ENCODE measurements at places on chromosomes 3 and 15.

GRCh38 chr3:141686466-141687291, 51.4 kb upstream of the RNF7 start:
- DNase-seq: no peak

DNA sequence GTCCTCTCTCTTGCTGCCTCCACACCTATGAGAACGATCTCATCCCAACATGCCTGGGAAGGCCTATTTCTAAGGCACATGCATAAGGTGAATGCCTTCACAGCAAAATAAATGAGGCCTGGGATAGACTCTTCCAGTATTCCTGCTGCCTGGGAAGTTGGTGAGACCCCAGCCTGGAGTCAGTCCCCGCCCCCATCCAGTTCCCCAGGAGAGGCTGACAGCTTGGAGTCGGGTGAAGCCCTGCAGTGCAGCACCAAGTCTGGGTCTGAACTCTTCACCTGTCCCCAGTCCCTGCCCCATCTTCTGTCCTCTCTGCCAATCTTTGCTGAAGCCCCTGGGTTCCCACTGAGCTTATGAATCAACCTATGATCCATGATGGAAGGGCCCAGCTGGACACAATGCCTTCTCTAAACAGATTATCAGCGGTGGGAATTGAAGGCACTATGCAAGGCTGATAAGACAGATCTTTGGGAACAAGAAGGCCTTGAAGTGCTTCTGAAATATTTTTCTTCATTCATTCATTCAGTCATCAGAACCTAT, 10.2 kb upstream of the APBA2 start:
- no peak for DNase-seq

DNA sequence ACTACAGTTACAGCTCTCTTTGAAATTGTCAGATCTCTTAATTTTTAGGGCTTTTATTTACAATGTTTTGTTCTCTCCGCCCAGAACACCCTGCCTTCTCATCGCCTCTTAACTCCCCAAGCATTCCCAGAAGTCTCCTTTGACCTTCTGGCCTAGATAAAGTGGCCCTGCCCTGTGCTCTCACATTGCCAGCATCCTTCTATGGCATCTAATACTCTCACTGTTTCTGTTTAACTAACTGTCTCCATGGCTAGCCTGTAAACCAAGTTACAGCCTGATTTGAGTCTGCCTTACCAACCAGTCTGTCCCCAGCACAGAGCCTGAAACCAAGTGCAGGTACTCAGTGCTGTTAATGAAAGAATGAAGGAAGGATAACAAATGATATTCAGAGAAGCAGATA, 19.9 kb downstream of the COL8A1 start:
- DNase-seq: no peak

GRCh38 chr3:179330438-179330837, 7.6 kb downstream of the ZNF639 start:
- no peak for DNase-seq

GRCh38 chr3:192373032-192373431, 354.3 kb downstream of the FGF12 start:
- DNase-seq: no peak

GRCh38 chr3:61053781-61054496, 197.3 kb downstream of the FHIT start:
- no peak for DNase-seq

GRCh38 chr3:42906070-42906847, at the start of gene ZNF662:
Gene ZNF662 (plus strand): TSS chr3:42906142. CDS start chr3:42908115, 1,973 bp downstream.
- no peak for DNase-seq

DNA sequence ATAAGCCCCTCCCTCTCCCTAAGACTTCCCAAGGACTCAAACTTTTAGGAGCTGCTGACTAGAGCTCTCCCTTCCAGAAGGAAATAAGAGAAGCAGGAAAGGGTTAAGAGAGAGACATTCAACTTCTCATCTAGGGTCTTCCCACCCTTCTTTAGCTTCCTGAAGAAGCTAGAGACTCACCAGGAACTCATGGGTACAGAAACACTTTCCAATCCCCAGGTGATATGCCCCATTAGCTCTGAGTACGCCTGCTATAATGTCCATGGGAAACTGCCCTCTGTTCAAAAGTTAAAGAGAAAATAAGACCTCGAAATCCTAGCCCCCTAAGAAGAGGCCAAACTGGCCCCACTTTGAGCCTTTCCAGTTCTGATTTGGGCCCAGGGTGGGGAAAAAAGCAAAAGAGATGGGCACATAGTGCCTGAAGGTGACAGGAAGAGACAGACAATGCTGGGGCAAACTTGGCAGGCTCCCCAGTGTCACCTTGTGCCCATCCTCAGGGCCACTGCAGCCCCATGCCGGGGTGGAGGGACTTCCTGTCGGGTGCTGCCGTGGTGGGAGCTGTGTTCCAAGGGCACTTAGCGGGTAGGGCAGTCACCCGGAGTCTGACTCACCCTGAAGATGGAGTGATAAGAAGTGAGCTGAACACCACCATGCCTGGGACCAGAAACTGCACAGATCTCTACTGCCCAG, 29.5 kb downstream of the CCDC12 start:
- DNase-seq: no peak

GRCh38 chr3:59266551-59266950, 216.7 kb upstream of the CFAP20DC start:
- no peak for DNase-seq

GRCh38 chr3:58432905-58433304, 727 bp downstream of the PDHB start:
- DNase-seq: no peak

GRCh38 chr15:41631880-41632470, 28.2 kb upstream of the MGA start:
- no peak for DNase-seq

DNA sequence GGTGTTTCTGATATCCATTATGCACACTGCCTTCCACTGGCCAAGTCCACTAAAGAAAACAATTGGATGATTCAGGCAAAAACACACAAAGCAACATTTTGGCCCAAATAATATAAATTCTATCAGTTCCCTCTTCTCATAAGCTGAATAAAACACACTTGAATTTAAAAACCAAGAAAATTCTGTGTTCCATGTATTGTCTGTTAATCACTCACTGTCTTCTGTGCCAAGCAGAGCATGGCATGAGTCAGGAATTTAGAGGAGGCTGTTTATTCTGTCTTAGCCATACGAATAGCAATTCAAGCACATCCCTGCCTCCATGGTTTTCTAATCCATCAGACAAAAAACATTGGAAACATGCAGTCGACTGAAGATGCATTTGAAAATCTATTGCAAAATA, 215.6 kb upstream of the UMPS start:
- DNase-seq: no peak

GRCh38 chr3:46017720-46018119, 9.6 kb downstream of the XCR1 start:
- no peak for DNase-seq

DNA sequence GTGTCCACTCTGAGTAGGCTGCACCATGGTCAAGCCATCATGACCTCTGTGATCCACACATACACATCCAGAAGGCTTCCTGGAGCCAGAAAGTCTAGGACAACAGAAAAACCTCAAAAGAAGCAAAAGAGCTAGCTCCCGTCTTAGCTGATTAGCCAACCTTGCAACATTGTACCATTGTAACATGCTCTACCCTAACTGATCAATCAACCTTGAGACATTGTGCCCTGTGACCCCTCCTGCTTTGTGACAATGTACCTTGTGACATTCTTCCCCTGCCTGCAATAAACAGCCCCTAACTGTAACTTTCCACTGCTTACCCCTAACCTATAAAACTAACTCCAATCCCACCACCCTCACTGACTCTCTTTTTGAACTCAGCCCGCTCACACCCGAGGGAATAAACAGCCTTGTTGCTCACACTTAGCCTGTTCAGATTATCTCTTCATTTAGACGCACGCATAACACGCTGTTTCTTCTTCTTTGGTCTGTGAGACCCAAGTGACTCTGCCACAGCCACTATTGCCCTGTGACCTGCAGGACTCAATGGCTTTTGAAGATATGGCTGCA, 1104.6 kb downstream of the OTOL1 start:
- no peak for DNase-seq

DNA sequence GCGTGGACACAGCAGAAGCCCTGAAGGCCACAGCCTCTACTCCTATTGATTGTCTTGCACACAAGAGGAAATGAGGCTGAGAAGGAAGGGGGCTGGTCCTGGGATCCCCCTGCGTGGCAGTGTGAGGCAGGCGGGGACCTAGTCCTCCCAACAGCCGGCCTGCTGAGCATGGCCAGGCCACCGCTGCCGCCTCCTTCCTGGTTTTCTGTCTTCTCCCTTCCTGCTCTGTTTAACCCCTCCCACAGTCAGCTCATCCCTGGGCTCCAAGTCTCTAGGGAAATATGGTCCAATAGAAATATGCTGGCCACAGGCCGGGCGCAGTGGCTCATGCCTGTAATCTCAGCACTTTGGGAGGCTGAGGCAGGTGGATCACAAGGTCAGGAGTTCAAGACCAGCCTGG, 42.1 kb upstream of the HES1 start:
- no peak for DNase-seq

DNA sequence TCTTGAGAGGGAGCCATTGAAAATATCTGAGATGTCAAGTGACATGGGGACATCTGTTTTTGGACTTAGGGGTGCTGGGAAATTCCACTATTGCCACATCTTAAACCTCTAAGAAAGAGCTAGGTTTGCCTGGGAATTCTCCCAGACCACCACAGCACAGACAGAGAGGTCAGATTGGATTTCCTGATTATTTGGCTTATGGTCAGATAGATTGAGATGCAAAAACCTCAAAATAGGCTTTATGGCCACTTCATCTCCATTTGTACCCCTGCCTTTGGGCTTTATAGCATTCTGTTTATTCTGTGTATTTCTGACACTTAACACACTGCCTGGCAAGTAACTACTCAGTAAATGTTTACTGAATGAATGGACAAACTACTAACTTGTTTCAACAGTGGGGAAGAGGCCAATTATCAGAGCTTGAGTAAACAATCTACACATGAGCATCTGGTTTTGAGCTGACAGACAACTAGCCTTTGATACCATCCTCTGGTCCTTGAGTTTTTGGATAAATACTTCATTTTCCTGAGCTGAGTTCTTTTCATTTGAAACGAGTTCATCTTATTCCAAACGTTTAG, 81.8 kb downstream of the TP63 start:
- DNase-seq: no peak

All from NT2/D1 (cell line).